Activated CD4-positive, alpha-beta T cell treated with anti-CD3 and anti-CD28 coated beads for 36 hours (primary cell): ENCODE measurements at places on chromosomes 3 and 15.
A peak's percentile ranks its signal among the peaks of the same experiment; 100 is the strongest.

GRCh38 chr3:124862006-124862405 lies 25.2 kb downstream of the ITGB5 start:
- DNase-seq, result no peak

DNA sequence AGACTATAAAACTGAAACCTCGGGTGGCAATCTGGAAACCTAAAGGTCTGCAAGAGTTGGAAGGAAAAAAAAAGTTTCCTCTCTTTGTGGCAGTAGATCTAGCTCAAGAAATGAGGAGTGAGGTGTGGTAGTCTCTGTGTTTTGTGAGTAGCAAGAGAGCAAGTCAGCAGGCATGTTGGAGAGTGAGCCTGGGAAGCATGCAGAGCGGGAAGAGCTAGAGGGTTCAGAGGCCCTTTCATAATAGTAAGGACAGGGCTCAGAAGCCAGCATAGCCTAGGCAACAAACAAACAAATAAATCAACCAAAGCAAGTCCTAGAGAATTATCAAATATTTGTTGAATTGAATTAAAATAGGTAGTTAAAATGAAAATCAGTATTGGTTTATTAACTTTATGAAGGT lies 189.7 kb upstream of the CBLB start:
- no peak for DNase-seq

GRCh38 chr15:31145271-31145911 lies 43.9 kb upstream of the TRPM1 start:
- DNase-seq, result no peak

DNA sequence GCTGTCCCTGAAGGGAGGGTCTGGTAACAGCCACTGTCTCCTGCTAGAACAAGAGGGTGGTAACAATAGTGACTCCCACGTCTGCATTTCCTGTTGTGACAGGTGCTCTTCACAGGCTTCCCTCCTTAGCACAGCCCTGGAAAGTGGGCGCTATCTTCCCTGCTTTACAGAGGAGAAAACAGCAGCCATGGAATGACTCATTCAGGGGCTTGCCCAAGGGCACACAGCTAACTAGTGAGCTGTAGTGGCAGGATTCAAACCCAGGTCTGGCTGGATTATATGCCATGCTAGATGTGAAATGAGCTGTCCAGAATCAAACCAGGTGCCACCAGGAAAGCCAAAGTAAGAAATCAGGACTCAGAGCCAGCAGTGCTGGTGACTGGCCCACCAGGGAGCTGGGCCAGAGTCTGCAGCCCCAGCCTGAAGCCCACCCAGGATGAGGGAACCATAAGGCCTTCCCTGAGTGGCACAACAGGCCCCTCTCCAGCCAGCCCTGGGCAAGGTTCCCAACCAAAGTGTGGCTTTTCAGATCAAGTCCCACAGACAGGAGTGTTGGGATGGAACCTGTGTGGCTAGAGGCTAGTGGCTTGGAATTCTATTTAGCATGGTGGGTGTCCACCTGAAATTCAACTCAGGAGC lies 102.4 kb downstream of the ETFA start:
- DNase-seq, result peak; percentile 26

- DNase-seq, result no peak
These were observed 762.2 kb upstream of the ALCAM start for GRCh38 chr3:104604326-104605010.

GRCh38 chr3:192915722-192916121 lies 1.9 kb downstream of the MB21D2 start:
- DNase-seq, result no peak

GRCh38 chr15:83064859-83065258 lies 2.2 kb downstream of the BTBD1 start:
- DNase-seq, result no peak
